ENCODE measurements at places on chromosomes 7 and 10.

DNA sequence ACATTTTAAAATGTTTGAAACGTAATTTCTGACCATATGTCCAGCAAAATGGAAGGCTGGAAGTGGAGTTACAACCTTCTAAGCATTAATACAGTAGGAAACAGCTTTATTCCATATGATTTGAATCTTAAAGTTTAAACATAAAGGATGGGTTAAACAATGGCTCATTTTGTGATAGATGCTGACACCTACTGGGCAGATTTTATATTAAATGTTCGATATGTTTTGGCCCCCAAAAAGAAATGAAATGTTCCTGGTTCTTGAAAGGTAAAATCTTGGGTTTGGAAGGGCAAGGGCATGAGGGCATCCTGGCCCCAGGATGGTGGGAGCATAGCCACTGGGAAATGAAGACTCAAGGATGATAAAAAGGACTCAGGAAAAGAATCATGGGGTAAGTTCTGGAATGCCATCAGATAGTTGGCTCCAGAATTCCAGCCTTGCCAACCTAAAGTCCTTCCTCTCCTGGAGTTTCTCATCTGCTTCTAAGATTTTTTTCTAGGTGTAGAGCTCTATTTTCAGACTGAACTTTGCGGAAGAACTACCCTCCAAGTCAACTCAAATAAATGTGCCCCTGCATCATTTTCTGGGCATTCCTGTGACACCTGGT, 34.6 kb upstream of the SLC35G1 start:
- no peak for DNase-seq

- DNase-seq = no peak
Measured at GRCh38 chr10:102738692-102739121, 5.0 kb upstream of the WBP1L start.

DNA sequence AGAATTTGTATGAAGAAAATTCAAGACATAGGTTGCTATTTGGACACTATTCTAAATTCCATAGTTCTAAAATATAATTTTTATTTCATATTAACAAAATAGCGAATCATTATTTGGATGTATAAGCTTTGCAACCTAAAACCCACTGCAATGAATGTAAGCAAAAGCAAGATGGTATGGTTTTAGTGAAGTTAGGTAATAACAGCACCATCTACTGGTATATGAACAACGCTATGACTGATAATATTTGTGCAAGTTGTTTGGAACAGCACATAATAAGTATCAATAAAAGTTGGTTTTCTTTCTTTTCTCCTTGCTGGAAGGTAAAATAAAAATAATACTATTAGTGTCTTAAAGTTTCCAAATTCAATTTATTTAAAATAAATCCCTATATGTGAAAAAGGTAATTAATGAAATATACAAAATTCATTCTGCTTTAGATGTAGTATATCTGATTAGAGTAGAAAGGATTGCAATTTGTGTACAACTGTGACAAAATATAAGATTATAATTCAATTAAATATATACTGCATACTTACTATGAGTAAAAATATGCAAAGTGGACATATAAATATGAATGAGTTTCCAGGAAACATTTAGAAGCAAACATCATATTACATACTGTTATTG, 79.0 kb upstream of the LSM8 start:
- DNase-seq = peak; percentile 11

- DNase-seq = no peak
Measured at GRCh38 chr10:100067466-100067865, 14.2 kb downstream of the CPN1 start.

DNA sequence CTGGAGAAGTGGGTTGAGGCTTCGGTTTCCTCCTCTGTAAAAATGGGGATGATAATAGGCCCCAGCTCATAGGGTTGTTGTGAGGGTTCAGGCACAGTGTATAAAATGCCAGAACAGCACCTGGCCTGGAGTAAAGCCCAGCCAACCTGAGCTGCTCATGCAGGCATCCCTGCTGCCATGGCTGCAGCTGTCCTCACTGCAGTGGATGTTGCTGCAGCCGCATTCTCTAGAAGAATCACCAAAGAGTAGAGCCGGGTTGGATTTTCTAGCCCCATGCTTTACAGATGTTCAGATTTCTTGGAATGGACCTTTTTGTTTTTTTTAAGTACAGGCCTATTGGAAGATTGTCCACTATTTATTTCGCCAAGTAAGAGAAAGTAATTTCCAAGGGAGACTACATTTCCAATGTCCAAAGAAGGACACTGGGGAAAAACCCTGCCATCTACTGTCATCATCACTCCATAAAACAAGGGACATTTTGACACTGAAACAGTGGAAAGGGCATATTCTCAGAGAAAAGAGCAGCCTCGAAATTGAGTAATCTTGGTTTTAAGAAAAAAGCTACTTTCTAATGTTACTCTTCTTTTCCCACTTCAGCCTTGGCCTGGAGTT, 147.5 kb upstream of the TCF7L2 start:
- DNase-seq = no peak

DNA sequence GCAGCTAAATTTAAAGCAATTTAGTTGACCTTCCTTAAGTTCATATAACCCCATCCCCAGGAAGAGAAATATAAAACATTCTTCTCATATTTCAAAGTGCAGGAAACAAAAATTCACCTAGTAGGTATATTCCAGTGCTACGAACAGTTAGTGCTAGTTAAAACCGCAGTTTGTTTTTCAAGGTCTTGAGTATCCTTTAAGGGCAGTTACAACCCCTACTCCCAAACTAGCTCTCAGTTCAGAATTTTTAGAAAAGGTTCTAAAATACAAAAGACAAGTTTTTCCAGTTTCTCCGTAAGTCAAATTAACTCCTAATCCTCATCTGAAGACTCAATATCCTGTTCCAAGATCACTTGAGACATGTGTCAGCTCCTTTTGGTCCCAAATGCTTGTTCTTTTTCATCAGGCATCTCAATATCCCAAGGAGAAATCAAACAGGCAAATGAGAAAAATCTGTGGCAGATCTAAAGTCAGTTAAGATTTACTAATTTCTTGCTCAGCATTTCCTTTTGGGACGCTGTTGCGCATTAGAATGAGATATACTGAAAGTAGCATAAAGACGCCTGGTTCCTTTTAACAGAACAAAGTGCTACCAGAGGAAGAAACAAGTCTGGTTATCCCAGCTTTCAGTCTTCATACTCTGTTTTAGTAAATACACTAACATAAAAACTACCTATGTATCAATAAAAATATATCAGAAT, 51.8 kb downstream of the ARHGAP12 start:
- DNase-seq = no peak

DNA sequence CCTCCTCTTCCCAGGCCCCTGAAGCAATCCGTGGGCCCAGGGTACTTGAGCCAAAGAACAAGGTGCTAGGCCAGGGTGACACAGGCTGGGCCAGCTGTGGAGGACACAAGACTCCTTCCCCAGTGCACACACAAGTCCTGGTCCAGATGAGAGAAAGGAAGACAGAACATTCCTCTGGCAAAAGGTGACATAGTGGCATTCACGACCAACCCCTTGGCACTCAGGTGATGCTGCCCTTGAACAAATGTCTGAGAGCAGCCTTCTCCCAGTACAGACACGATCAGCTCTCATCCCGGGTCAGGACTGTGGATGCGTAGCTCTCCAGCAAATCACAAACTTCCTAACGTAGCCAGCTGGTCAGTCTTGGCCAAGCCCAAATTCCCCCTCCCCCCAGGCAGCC, 118.5 kb downstream of the OAT start:
- no peak for DNase-seq

- DNase-seq = no peak
Measured at GRCh38 chr10:59648711-59649201, 60.9 kb downstream of the SLC16A9 start.

- peak; percentile 30 for DNase-seq
Measured at GRCh38 chr7:44769776-44770294, 21.2 kb downstream of the ZMIZ2 start.

GRCh38 chr10:124001391-124002148, 91.8 kb downstream of the CHST15 start:
- DNase-seq = no peak

GRCh38 chr10:28806951-28807759, 129.8 kb downstream of the BAMBI start:
- DNase-seq = no peak

DNA sequence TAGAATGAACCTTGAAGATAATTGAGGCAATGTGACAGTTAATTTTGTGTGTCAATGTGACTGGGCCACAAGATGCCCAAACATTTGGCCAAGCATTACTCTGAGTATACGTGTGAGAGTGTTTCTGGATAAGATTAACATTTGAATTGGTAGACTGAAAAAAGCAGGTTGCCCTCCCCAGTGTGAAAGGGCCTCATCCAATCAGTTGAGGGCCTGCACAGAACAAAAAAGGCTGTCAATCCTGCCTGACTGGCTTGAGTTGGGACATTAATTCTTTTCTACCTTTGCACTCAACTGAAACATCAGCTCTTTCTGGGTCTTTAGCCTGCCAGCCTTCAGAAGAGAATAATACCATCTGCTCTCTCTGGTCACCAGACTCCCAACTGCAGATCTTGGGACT, 56.6 kb upstream of the PDE1C start:
- DNase-seq = no peak

- no peak for DNase-seq
Measured at GRCh38 chr10:42975558-42976340, 101.1 kb upstream of the RET start.
